ENCODE measurements at places on chromosomes 5 and 9. TPM values are rescaled to one million over a fixed set of nuclear protein-coding genes. Genes with fewer than 3 reads are reported as not detected.

COL23A1 gene
- 0.49 TPM for total RNA-seq

PAEP gene
- not detected for total RNA-seq

GNPDA1 gene
- 16.0 TPM for total RNA-seq

CCDC192 gene
- total RNA-seq = 0.25 TPM

CDH9 gene
- total RNA-seq = 10.3 TPM
